ENCODE measurements at places on chromosomes 12 and 14.

DNA sequence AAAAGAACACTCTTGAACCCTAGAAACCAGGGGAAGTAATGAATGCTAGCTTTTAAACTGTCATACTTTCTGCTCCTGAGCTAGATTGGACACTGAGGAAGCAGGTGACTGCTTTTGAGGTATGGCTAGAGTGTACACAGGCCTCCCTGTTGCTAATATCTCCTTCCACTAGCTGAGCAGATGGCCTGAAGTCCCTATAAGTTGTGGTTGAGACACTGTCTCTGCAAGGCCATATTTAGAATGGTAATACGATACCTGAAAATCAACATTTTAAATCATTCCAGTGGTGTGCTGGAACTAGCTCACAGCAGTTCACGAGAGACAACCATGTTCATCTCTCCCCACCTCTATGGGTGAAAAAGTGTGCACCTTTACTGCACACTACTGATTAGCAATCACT, 46.4 kb upstream of the BMP4 start:
- no peak for DNase-seq

- no peak for DNase-seq
These were observed 36.9 kb downstream of the BCL11B start for GRCh38 chr14:99234961-99235571.

- DNase-seq, result no peak
These were observed 256.1 kb downstream of the NAV3 start for GRCh38 chr12:78086553-78087362.

DNA sequence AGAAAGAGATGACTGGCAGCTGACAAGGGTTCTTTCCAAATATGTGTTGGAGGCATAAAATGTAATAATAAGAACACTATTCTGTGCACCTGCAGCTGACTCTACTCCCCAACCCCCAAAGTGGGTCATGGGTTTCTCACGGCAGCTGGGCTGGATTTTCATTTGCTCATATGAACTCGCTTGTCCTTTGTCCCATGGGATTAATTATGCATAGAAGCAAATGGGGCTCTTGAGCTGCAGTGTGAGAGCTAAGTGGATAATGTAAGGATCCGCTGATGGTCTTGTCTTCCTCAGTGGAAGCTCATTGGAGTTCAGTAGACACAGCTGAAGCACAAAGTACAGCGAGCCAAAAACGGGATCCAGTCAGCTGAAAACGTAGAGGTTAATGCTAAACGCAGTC, 46.3 kb downstream of the TTC8 start:
- no peak for DNase-seq

GRCh38 chr14:61640158-61641136, 54.9 kb upstream of the HIF1A start:
- no peak for DNase-seq

DNA sequence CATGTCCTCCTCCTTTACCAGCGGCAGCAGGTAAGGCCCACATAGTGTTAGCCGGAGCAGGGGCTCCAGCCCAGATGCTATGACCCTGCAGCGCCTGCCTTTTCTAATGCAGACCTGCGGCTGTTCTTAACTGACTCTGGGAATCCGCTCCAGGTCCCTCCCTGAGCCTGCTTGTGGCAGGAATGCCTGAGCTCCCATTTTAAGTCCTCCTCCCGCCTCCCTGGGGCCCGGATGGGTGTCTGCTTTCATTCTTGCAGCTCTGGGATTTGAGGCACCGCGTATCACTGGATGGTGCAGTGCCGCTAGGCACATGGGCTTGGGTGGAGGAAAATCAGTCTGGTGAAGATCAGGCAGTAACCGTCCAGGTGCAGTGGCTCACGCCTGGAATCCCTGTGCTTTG, 7.6 kb downstream of the TSPAN9 start:
- no peak for DNase-seq

GRCh38 chr12:105920161-105920684, 218.5 kb downstream of the NUAK1 start:
- DNase-seq, result no peak

GRCh38 chr14:23018107-23018506, 8.2 kb upstream of the C14orf93 start:
- no peak for DNase-seq

GRCh38 chr12:128629979-128630378, 193.8 kb downstream of the SLC15A4 start:
- no peak for DNase-seq

GRCh38 chr12:97561619-97562290, 99.2 kb downstream of the RMST start:
- no peak for DNase-seq

- no peak for DNase-seq
These were observed 20.7 kb upstream of the PLD4 start for GRCh38 chr14:104903990-104904389.

- DNase-seq, result no peak
These were observed 37.2 kb downstream of the PRKAB1 start for GRCh38 chr12:119705182-119705581.

GRCh38 chr12:123519141-123520001, 14.1 kb downstream of the RILPL1 start:
- DNase-seq, result no peak

DNA sequence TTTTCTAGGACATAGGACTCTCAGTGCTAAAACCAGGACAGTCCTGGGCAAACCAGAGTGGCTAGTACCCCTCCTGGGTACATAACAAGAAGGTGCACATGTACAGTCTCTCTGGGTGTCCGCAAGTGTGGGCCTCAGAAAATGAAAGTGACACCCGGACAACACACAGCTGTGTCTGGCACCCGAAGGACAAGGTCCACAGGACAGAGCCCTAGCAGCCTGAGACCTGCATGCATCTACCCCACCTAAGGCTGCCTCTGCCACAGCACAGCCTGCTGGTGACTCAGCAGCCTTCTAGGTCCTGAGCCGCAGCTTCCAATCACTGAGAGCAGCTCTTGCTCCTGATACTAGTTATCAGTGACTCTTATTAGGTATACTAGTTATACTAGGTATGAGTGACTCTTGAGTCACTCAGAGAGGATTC, 784.1 kb upstream of the TBX3 start:
- no peak for DNase-seq

DNA sequence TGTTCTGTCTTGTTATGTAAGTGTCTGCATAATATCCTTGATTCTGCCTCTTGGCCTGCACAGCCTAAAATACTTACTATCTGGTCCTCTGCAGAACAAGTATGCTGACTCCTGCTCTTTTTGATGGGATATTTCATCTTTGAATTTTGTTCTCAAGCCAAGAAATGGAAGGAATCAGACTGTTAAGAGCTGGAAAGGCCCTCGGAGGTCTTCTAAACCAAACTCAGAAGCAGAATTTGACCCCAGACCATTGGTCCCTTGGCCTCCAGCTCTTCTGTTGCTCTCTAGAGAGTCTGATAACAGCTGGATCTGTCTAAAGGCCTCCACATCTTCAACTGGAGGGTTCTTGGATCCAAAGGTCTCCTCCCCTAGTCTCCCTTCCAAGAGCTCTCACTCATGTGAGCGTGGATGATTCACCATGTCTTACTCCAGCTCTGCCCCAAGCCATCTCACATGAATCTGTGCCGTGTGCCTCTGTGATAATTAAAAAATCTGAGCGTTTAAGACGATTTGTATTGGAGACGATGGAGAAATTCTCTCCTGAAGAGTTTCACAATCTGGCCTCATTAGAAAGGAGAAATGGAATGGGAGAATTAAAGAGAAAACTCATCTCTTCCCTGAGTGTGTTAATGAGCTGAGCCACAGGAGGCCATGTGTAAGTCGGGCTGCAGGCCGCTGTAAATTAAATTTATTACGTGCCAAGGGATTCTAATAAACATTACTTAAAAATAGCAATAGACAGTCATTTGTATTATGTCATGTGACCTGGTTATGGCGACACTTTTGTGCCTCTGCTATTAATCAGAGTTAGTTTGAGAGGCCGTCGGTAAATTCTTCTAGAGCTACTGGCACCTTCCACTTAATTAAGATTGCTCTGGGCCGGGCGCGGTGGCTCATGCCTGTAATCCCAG, 15.4 kb upstream of the PRIMA1 start:
- DNase-seq, result no peak

GRCh38 chr12:1147821-1148220, 156.8 kb downstream of the ERC1 start:
- DNase-seq, result no peak

- DNase-seq, result no peak
These were observed 22.2 kb downstream of the COX8C start for GRCh38 chr14:93368996-93369712.

DNA sequence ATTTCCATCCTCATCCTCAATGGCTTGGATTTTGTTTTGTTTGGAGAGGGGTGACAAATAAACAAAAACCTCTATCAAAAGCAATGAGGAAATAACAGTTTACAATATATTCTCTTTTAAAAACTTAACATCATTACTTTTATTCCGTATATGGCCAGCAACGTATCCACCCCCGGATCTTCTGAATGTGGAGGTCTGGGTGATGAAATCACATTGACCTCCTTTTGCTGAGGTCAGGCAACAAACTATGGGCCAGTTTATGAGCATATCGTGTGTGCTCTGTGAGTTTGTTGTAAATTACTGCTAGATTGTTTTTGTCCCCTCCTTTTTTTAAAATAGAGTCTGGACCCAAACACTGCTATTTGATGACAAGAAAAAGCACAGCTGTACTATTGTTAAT, 178.1 kb downstream of the BCAT1 start:
- DNase-seq, result no peak

- DNase-seq, result no peak
These were observed 15.0 kb downstream of the KCTD10 start for GRCh38 chr12:109461846-109462756.

DNA sequence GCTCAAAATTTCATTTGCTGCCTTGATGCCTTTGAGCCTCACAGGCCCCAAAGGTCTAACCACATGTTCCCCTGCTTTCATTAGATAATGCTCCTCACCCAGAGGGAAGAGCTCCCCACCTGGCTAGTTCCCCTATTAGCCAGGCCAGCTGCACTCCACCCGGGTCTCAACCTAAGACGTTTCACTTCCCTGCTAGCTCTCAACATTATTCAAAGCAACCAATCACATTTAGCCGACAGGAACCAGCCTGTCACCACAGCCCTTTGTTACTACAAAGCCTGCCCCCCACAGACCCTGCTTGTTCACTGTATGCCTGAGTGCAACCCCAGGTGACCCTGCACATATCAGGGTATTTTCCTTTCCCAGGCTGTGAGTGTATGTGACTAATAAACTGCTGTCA, 78.6 kb downstream of the SLC15A5 start:
- no peak for DNase-seq

DNA sequence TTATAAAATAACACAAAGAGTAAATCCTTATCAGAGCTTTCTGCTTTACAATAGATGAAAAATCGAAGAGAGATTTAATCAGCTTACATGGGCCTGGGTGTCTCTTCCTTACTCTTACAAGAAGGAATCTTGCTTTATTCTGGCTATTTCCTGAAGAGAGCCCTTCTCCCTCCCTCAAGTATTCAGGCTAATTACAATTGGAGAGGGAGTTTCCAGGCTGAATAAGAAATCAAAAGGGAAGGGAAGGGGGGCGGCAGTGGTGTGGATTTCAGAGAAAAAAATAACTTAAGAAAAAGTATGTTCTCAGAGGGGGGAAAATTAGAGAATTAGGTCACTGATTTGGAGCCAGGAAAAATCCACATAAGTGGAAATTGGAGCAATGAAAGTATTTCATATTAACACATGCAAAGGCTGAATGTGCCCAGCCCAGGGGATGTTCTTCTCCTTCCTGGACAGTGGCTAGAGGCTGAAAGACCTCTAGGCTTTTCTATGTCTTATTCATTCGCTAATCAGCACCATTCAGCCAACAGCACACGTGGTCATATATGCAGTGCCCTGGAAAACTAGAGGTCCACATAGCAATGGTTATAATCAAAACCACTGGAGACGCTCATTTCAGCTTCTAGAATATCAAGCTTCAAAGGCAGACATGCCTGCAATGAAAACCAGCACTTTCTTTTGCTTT, 158.9 kb upstream of the BTG1 start:
- DNase-seq, result no peak

DNA sequence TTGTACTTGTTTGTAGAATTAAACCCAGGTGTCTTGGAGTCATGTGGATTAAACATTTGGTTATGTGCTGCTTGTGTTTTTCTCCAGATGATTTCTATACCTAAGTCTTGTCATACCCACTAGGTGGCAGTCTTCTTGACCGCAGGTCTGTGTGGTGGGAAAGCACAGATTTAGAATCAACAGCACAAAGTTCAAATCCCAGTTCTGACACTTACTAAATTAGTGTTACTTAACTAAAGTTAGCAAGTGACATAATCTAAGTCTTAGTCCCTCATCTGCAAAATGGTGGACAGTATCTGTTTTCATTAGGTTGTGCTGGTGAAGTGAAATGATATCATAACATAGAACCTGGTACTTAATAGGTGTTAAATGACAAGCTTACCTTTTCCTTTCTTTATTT, 151.0 kb upstream of the ARHGAP5 start:
- no peak for DNase-seq

- no peak for DNase-seq
These were observed 242.0 kb upstream of the MDGA2 start for GRCh38 chr14:47917344-47917954.

DNA sequence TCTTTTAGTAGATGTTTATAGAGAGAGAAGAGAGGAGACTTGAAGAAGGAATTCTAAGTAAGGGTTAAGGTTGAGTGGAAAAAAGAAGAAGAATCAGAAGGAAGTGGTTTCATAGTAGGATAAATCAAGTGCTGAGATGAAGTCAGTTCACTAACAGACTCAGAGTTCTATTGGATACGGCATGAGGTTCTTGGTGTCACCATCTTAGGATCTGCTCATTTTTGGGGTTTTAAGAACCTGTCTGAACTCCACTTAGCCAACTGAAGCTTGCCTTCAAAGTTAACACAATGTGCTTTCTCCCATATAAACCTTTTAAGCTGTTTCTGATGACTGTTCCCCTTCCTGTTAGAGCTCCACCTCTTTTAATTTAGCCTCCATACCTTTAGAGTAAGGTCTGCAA, 152.6 kb downstream of the PRKCH start:
- no peak for DNase-seq

- DNase-seq, result no peak
These were observed 15.1 kb downstream of the ZDHHC22 start for GRCh38 chr14:77126461-77126990.

GRCh38 chr12:74794522-74794921, 256.9 kb downstream of the ATXN7L3B start:
- no peak for DNase-seq

GRCh38 chr14:29299372-29299771, 532.8 kb downstream of the FOXG1 start:
- DNase-seq, result no peak

DNA sequence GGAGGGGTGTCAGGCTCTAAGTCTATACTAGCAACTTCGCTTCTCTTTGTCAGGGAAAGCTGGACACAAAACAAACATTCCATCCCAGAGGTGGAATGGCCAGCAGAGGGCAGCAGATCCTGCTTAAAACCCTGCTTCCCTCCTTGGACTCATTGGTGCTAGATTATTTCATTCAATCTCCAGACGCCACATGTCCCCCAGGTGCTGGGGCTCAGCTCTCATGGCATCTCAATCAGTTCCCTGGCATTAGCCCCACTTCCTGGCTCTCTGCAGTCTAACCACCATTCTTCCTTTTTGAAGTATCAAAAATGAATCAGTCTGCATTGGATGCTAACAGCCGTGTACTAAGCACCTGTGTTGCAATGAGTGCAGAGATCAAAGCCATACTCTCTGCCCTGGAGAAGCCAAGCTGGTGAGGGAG, 8.1 kb upstream of the PPP1R1A start:
- DNase-seq, result peak; percentile 11

GRCh38 chr12:42802785-42803189, 213.2 kb upstream of the PRICKLE1 start:
- no peak for DNase-seq

GRCh38 chr12:114166362-114166761, 200.2 kb upstream of the RBM19 start:
- no peak for DNase-seq

All from stimulated activated CD8-positive, alpha-beta memory T cell treated with anti-CD3 and anti-CD28 coated beads, Interleukin-4, amount 100 ng/mL, for 1 hour (primary cell).